GOT3 (cell line): ENCODE measurements at places on chromosomes 1 and 21.

GRCh38 chr1:118304722-118305359 is 119.8 kb upstream of the SPAG17 start:
- DNase-seq = no peak

DNA sequence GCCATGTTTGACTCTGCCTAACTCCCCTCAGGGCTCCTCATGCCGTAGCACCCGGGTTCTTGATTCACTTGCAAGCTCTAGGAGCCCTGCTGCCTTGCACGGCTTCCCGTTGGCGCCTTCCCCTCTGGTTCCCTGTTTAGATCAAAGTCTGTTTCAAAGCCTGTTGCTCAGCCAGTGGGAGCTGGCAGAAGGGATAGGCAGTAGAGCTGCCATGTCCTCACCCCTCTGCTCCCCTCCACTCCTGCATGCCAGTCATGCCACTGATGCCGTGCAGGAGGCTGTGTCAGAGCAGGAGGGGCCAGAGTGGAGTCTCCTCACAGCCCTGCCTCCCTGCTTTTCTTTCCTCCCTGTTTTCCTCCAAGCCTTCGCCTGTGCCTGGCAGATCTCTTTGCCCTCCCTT is 26.5 kb downstream of the HMGCS2 start:
- no peak for DNase-seq

GRCh38 chr1:34987018-34987417 is 1.9 kb upstream of the TMEM35B start:
- no peak for DNase-seq

- no peak for DNase-seq
Observed at GRCh38 chr1:50426702-50427085, 3.5 kb upstream of the DMRTA2 start.

GRCh38 chr1:117759535-117759934 is 153.7 kb downstream of the TENT5C start:
- no peak for DNase-seq

- no peak for DNase-seq
Observed at GRCh38 chr1:213035573-213035972, 15.5 kb upstream of the RPS6KC1 start.

DNA sequence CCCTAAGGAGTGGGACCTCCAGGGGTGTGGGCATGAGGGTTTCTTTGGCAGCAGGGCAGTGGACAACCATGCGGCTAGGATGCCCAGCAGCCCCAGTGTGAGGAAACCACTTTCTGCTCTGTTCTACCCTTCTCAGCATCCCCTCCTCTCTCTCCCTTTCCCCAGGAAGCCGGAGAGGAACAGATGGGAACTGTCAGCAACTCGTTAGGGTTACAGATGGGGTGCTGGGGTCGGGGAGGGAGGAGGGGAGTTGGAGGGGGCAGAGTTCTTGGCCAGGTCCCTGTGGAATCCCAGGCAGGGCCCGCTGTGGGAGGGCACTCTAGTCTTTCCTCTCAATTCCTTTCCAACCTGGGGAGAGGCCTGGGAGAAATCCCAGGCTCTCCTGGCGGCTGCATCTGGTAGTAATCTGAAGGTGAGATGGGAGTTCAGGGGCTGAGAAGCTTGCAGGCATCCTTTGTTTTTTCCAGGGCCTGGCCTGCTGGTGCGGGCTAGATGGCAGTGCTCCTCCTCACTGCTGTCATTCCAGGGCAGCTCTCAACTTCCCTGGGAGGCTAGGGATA is 93.9 kb upstream of the CSF3R start:
- no peak for DNase-seq

DNA sequence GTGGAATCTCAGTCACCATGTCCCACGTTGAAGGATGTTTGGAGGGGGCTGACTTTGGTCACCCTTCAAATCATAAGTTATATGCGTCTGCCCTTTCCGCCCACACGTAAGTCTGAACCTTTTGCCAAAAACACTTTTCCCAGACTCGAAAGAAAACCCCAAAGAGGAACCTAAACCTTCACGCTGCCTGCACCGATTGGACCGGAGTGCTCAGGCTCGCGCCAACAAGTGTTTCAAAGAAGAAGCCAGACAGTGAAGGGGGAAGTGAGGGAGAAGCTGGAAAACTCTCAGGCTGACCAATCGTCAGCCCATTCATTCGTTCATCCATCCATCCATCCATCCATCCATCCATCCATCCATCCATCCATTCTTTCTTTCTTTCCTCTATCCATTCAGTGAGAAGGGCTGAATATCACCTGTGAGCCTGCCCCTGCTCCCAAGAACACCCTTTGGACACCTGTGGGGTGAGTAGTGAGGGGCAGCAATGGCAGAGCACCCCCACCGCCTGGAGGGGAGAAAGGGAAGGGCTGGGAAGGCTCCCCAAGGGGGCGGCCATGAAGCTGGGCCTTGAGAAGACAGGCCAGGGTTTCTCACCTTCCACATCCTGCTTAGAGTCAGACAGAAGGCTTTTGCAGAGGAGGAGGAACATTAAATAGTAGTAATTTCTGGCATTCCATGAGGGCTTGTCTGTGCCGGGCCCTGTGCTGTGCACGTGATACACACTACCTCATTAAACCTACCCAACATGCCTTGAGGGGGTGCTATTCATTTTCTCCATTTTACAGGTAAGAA is 27.1 kb upstream of the RUNX3 start:
- DNase-seq = no peak

DNA sequence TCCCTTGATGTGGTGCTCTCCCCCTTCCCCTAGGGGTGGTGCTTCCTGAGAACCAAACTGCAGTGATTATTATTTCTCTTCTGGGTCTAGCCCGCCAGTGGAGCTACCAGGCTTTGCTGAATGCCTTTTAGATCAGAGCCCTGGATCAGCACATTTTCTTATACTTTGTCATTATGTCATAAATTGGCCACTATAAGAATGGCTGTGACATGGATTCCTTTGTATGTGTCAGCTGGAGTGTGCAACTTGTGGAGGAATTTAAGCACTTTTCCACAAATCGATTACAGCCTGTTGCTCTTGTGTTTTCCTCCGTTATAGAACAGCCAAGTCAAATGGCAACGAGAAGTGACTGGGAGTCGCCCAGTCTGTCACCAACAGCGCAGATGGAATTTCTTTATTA is 273.3 kb downstream of the DUSP10 start:
- DNase-seq = no peak

DNA sequence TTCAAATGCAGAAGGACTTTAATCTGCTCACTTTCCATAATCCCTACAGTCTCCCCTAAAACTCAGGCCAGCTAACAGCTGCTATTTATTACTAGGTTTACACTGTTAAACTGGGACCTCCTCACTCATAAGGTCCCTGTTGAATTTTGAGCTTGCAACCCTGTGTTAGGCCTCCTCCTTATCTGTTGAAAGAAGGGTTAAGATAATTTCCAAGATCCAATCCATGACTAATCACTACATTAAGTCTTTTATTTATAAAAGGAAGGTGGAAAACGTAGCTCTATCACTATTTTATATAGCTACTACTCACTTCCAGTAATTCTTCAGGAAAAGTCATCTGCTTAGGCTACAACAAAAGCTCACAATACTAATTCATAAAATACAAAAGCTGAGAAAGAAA is 79.5 kb downstream of the EVI5 start:
- no peak for DNase-seq

DNA sequence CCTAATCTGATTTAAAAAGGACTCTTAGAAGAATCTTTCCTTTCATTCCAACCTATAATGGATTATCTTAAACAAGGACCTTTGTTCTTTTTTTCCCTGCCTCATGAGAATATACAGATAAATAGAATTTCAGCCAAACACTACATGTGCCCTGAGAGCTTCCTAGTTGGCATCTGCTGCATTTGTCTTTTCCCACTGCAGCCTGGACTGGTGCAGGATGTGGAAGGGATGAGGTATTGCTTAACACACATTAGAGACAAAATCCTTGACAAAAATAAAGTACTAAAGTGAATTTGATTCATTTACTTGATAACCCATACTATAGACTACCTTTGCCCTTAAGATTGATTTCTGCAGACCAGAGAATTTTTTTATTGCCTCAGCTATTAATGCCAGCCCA is 59.5 kb downstream of the PALMD start:
- no peak for DNase-seq

- no peak for DNase-seq
Observed at GRCh38 chr1:30744060-30744756, 13.4 kb downstream of the LAPTM5 start.

DNA sequence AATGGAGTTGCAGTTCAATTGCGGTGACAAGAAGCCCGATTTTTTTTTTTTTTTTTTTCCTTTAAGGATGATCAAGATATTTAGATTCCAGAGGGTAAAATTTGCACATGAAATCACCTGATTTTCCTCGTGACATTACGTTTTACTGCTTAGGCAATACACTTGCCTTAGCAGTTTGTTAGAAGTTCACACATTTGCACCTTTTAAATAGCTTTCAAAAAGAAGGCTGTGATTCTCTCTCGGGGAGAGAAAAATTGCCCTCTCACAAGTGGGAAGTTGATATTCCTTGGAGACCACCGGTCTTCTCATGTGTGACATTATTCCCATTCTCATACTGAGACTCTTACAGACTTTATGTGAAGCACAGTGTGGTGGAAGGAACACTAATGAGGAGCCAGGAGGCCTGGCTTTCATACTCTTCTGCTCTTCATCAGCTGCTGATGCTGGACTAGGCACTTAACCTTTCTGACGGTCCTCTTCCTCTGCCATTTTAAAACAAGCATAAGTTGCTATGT is 69.8 kb upstream of the HSPA13 start:
- DNase-seq = no peak

DNA sequence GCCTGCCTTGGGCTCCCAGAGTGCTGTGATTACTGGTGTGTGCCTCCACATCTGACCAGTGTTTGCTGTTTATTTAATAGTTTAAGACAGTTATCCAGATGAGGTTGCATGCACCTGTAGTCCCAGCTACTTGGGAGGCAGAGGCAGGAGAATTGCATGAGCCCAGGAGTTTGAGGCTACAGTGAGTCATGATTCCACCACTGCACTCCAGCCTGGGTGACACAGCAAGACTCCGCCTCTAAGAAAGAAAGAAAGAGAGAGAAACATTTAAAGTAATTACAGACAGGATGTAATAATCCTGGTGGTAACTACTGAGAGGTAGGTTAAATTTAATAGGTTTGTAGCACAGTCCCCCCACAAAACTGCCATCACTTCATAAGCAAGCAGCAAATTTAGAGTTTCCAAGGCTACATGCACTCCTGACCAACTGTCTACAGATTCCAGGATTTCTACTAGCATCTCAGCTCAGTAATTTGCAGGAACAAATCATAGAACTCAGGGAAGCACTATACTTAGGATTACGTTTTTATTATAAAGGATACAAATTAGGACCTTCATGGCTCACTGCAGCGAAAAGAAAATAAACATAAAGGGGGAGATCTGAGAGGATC is 89.6 kb downstream of the PKN2 start:
- no peak for DNase-seq

- no peak for DNase-seq
Observed at GRCh38 chr1:198638441-198638840, 399 bp upstream of the PTPRC start.

DNA sequence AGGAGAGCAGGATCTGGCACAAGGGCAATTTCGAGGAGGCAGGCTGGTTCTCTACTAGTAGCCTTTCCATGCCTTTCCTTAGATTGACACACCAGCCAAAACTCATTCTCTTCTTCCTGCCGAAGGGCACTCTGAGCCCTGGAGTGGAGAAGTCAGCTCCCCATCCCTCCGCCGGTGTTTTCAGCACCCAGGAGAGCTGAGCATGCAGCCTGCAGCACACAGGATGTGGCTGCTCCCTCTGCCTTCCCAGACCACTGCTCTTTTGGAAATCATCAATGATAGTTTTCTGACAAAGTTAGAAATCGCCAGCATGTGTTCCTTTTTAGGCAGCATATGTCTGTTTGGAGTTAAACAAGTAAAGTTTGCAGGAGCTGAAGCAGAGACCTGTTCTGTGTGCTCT is 11.7 kb downstream of the RNU5D-1 start:
- DNase-seq = no peak

DNA sequence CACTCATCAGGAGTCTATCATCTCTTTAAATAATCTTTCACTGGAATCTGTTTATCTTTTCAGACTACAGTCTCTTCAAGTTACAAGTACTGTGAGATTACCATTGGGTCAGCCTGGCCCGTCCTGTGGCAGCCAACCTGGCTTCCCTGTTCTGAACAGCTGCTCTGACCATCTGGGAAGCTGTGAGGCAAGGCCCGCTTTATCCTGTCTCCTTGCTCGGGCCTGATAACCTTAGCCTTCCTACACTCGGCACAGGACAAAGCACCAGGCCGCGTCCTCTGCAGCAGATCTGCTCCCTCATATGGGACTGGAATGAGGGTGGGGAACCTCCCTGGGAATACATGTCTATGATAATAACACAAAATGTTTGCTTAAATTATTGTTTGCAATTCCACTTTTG is 113.3 kb downstream of the PTPN14 start:
- no peak for DNase-seq

GRCh38 chr1:218459450-218459849 is 114.3 kb downstream of the TGFB2 start:
- DNase-seq = no peak

DNA sequence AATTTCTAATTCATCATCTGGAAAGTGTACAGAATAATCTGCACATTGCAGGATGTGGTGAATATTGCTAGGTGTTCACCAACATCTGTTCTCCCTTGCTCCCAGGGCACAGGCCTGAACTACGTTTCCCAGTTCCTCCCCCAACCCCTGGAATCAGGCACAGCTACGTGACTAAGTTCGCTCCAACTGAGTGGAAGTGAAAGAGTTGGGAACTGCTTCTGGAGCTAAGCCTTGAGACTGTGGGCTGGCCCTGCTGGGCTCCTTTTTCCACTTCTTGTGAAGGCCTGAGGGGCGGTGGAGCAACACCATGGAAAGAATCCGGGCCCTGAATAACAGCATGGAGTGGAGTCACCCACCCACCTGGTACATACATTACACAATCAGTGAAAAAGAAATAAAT is 534.6 kb downstream of the SMYD3 start:
- no peak for DNase-seq
